ENCODE measurements at places on chromosomes 5 and 9.
A peak's percentile ranks its signal among the peaks of the same experiment; 100 is the strongest.

- no peak for ATAC-seq
Measured at GRCh38 chr9:132351404-132352045, 3.3 kb downstream of the SETX start.

DNA sequence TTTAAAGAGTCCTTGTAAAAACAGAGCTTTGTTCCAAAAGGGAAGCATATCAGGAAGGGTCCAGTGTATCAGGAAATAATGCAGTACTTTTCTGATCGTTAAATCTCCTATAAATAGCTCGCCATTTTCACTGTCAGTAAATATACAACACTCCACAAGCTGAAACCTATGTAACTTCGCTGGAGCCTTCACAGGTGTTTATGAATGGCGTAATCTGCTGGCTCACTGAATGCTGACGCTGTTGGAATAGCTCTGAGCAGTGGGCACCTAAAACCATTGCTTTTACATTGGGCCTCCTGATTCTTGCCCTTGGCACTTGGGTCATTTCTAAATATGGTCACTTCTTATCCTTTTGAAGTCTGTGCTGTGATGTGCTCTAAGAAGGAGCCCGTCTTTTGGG lies 4.3 kb downstream of the SHC3 start:
- no peak for ATAC-seq

DNA sequence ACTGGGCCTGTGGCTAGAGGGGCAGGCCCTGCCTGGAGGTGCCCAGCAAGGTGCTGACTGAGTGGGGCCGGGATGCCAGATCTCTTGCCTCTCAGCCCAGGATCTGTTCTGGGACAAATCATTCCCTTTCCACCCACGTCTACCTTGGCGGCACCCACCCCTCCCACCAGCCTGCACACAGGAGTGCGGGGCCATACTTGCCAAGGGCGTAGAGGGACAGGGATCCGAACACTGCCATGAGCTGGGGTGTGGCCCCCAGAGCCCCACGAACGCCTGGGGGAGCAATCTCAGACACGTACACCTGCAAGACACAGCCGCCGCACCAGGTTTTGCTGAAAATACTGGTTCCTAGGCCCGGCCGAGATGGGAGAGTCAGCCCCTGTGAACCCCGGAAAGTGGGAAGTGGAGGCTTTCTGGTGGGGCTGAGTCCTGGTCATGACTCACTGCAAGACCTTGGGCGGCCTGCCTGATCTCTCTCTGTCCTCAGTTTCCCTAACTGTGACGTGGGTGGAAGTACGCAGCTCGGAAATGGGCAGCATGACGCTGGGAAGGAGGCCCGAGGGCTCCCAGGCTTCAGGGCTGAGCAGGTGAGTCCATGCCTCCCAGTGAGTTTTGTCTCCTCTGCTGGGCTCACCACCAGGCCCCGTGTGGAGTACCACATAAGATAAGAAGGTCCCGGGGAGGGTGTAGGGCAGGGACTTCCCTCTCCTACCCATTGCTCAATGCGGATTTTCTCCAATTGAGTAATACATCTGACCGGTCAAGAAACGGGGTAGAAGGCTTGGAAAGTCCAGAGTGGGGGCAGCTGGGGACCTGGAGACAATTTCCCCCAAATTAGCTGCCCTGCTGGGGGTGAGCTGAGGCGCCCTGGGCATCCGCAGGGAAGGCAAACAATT lies 2.6 kb downstream of the SLC2A6 start:
- no peak for ATAC-seq

GRCh38 chr9:137348769-137349470 lies 46.8 kb upstream of the NRARP start:
- no peak for ATAC-seq

- ATAC-seq: no peak
Measured at GRCh38 chr5:65871182-65871581, 55.2 kb upstream of the ERBIN start.

DNA sequence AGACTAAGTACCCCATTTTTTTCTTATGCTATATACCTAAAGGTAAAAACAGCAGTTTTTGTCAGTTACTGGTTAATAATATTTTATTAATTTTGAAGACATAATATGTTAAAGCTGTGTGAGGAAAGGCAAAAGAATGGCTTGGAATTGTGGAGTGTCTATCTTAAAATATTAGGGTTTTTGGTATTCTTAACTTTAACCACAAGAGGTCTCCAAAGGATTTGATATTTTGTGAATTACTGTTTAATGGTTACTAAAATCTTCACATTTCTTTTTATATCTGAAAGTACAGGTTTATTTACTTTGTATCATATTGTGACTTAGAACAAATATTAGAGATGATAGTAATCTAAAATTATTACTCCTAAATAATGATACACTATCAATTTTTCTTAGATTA lies 32.0 kb upstream of the DHFR start:
- no peak for ATAC-seq

- ATAC-seq: peak; percentile 89
Measured at GRCh38 chr5:78327761-78328510, 32.5 kb upstream of the SCAMP1 start.

DNA sequence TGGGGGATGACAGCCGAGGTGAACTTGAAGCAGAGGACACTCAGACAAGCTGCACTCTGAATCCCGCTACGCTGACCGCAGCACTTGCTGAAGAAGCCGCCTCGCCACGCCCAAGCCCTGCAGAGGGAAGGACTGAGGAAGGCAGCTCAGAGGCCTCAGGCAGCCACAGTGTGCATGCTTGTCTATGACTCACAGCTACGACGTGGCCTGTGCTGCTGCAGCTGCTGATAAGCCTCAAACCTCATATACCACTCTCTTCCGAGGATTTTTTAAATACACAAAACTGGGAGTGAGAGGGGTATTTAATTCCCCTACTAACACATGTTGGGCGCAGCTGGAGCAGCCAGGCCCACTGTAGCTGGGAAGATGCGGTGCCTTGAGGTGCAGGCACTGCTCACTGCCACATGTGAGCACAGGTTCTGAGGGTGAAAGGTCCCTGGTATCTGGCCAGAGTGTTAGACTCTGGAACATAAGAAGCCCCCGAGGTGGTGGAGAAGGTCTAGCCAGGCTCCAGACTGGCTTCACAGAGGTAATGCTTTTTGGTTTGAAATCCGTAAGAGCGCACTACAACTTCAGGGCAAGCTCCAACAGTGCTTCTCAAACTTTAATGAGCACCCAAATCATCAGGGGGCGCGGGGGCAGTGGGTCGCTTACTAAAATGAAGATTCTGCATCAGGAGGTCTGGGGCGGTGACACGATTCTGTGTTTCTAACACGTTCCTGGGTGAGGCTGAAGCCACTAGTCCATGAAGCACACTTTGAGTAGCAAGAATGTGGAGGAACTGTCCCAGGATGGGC lies 196.8 kb downstream of the AUH start:
- ATAC-seq: peak; percentile 93

GRCh38 chr5:25349746-25350145 lies 705.0 kb upstream of the CDH10 start:
- ATAC-seq: no peak

DNA sequence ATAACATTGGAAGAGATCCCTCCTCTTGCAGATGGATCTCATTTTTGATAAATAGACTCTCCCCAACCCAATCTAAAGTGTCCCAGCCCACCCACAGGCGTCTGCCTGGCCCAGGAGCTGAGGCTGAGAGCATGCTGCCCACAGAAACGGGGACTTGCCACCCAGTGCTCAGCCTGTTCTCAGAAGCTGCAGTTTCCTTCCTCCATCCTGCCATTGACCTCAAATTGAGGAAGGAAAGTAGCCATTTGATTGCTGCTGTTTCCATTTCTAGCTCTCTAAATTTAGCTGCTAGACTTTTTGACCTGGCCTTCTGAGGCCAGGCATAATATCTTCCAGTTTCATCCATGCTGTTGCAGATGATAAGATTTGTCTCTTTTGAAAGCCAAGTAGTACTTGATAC lies 31.1 kb upstream of the FRMD3 start:
- no peak for ATAC-seq

DNA sequence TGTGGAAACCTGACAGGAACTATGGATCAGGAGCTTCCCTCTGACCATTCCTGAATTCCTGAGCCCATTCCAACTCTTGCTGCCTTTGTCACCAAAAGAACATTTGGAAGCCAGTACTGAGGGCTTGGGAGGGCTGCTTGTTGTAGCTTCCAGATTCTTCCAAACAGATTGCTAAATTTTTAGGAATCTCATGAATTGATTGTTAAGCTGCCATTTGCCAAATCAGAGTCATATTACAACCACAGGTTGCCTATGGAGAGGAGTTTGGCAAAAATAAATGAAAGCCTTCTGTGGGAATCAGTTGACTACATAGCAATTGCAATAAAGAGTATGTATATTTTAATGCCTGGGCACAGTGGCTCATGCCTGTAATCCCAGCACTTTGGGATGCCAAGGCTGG lies 39.2 kb upstream of the SLC28A3 start:
- no peak for ATAC-seq

DNA sequence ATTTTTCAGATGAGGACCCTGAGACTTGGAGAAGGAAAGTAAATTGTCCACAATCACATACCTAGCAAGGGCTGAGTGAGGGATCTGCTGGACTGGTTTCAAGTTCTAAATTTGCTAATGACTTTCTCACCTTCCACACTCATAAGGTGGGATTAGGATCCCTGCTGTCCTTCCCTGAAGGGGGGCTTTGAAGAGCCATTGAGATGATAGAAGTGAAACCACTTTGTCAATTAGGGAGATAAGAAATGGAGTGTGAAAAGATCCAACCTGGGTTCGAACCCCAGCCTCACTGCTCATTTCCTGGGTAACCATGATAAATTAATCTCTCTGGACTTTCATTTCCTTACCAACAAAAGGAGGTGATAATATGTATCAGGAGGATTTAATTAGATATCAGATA lies 32.7 kb upstream of the FOXE1 start:
- ATAC-seq: no peak

GRCh38 chr9:109886041-109886440 lies 106.0 kb downstream of the PALM2AKAP2 start:
- ATAC-seq: no peak

GRCh38 chr5:58776559-58776958 lies 193.7 kb downstream of the RAB3C start:
- no peak for ATAC-seq

- no peak for ATAC-seq
Measured at GRCh38 chr9:110125763-110126351, 82.1 kb downstream of the C9orf152 start.

DNA sequence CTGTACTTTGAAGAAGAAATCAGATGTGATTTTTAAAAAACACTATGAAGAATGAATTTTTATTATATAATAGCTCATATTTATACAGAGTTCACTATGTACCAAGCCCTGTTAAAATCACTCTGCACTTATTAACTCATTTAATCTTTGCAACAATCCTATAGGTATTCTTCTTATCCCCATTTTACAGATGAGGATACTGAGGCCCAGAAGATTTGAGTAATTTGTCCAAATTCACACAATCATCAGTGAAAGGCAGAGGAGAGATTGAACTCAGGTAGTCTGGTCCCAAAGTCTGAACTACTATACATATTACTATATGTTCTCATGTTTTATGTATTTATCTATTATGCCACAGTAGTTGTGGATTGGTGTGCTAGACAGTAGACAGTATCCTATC lies 16.1 kb downstream of the PLAC8L1 start:
- ATAC-seq: no peak

DNA sequence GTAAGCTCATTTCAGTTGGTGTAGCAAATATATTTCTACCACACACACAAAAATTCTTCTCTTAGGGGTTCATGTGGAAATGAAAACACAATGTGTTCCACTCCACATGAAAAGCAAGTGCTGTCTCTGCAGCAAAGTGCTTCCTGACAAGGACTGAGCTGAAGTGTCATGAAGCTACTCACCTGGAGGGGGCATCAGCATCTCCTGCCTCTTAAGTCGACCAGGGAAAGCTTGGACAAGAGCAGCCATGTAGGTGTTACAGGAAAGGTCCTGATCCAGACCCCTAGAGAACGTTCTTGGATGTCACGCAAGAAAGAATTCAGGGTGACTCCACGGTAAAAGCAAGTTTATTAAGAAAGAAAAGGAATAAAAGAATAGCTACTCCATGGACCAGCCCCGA lies 62.8 kb downstream of the SV2C start:
- no peak for ATAC-seq

DNA sequence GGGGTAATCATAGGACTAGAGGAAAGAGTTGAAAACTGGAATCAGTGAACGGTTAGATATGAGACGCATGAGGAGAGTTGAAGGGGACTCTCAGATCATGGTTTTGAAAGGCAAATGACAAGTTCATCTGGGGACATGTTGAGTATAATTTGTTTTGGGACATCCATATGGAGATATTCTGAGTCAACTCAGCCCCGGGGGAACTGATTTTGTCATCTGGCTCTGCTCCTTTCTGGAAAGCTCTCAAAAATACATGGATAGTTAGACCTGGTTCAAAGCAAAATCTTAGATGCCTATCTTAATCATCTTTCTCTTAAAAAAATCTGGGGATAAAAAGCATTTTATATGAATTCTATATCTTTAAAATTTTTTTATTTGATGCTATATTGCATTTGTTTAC lies 161.2 kb downstream of the SNX18 start:
- ATAC-seq: no peak
